ENCODE measurements at places on chromosomes 16 and 17.

DNA sequence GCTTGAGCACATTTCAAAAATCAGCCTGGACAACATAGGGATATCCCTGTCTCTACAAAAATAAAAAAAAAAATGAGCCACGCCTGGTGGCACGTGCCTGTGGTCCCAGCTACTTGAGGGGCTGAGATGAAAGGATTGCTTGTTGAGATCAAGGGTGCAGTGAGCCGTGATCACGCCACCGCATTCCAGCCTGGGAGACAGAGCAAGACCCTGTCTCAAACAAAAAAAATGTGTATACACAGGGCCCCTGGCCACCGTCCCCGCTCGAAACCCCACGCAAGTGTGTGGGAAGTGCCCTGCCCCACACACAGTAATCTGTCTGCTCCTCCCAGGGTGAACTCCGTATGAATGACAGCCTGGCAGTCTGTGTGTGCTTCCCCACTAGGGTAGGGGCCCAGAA, 93.0 kb upstream of the RPL38 start:
- no peak for DNase-seq

DNA sequence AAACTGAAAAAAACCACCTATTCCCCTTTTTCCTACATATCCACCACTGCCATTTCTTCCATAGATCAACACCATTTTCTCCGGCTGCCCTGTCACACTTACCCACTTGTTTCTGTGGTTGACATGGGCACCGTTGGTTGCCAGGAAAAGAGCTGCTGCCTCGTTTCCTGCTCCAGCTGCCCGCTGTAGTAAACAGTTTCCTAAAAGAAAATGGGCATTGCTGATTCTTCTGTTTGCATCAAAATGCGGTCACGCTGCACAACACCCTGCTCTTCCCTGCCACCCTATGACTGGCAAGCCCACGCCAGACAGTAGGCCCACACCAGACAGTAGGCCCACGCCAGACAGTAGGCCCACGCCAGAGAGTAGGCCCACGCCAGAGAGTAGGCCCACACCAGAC, 46.3 kb downstream of the CYB5D2 start:
- no peak for DNase-seq

GRCh38 chr17:11372692-11373091, 131.7 kb downstream of the SHISA6 start:
- no peak for DNase-seq

GRCh38 chr17:82195675-82196672, 16.7 kb downstream of the CCDC57 start:
- no peak for DNase-seq

GRCh38 chr17:66002812-66003211, 189.1 kb downstream of the CEP112 start:
- no peak for DNase-seq

DNA sequence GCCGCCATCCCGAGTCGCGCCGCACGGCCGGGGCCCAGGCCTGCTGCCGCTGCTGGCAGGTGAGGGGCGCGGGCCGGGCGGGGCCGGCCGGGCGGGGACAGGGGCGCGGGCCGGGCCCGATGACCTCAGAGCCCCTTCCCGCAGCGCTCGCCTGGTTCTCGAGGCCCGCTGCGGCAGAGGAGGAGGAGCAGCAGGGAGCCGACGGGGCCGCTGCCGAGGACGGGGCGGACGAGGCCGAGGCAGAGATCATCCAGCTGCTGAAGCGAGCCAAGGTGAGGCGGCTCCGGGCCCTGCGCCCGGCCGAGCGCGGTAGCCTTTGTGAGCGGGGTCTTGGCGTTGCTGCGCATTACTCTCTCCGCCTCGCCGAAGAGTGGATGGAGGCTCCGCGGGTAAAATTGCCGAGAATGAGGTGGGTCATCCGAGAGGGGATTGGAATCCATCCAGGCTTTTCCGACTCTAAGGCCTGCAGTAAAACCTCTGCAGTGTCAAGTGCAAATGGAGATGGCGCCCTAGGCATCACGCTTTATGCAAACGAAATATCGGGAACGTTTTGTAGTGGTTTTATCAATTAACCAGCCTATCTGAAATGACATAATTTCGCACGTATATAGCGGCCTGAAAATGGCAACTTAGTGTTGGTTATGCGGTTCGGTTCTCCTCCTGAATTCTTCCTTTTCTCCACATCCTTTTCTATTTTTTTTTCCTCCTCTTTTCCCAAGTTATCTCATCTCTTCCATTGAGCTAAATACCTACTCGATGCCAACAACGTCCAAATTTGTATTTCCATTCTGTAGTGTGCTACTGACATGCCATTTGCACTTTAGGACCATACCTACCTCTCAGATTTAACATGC, 577 bp downstream of the TTC19 start:
- DNase-seq, result no peak

DNA sequence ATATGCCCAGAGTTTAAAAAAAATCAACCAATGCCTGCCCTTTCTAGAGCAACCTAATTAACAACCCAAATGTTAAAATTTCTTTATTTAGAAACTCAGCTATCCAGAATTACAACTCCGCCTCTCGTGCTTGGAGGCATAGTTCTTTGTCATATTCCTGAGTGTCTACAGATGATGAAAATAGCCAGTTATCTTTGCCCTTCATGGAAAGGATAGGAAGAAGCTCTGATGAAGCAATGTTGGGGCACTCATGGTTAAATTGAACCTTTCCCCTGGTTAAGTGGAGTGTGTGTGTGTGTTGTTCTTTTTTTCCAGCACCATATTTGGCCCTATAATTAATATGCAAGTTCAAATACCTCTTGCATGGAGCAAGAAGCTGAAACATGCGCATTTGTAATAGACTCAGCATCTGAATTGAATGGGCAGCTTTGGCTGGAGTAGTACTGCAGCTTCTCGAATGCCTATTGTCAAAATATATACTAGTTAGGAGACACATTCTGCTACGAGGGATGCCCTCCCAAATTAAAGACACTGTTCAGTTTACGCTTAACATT, 506.2 kb downstream of the WWOX start:
- no peak for DNase-seq

DNA sequence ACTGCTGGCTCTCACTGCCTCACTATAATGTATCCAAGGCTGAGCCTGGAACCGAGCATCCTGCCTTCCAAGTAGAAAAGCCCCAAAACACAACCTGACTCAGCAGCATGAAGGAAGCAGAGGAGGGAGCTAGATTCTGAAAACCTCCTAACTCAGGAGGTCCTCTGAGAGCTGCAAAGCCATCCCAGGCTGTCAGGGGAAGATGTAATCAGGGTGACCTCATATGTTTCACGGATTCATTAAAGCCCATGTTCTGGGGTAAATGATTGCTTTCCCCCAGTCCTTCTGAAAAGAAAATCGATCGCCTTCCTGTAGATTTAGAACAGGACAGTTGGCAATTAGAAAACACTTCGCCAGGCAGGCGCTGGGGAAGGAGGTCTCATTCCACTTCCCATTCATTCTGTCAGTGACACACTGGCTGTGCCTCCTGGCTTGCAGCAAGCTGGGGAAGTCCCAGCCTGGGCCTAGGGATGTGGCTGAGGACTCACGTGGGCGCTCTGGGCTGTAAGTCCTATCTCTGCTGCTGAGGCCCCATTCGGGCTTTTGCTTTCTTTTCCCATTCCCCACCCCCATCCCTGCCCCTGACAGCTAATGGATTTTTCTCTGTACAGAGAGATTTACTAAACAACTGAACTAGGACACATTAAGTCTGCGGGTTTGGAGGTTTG, 75.7 kb upstream of the TMEM132E start:
- peak; percentile 2 for DNase-seq

- no peak for DNase-seq
Measured at GRCh38 chr16:82252582-82252981, 82.6 kb upstream of the MPHOSPH6 start.

DNA sequence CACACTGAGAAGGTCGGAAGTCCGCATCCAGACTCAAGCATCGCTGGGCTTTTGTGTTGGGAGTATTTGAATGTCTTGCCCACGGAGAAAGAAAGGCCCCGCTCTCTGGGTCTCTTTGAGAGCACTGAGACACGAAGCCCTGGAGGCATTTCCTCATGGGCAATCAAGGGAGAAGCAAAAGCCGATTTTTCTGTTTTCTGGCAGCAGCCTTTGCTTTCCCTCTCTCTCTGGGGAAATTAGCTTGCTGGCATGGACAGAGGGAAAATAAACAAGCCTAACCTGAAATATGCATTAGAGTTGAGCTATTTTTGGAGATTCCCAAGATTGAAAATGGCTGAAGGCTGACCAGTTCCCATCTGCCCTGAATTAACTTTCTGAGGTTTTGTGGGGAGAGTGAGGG, 238.7 kb downstream of the HAPSTR1 start:
- no peak for DNase-seq

DNA sequence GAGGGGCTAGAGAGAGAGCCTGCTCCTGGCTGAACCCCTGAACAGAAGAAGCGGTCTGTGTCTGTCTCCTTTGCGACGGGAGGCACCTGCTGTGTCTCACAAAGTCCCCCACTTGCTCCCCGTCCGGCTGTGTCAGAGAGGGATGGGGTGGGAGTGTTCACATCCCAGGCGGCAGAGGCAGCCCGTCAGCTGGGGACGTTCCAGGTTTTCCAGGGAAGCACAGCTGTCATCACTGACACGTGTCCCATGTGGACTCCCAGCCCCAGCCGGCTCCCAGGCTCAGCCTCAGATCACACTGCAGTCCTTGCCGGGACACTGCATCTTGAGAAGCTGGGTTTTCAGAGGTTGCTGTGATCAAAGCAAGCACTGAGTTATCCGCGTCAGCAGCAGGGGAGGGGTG, 1.6 kb downstream of the TELO2 start:
- no peak for DNase-seq

- no peak for DNase-seq
Measured at GRCh38 chr17:33377837-33378595, 84.9 kb upstream of the ASIC2 start.

DNA sequence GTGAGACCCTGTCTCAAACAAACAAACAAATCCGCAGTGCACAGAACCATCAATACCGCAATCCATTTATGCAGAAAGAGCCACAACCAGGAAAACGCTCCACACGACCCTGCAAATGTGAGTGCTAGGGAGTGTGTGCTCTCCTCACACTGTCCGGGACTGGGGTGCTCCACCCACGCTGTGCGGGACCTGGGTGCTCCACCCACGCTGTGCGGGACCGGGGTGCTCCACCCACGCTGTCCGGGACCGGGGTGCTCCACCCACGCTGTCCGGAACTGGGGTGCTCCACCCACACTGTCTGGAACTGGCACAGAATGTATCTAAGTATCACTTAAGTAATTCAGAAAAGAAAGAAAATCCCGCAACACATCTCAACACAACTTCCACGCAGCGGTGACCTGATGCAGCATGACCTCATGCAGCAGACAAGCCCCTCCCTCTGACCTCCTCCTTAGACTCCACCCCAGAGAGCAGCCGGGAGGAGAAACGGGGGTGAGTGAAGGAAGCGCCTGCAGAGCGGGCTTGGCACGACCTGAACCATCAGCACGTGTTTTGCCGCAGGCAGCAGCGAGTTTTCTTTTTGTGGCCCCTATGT, 38.5 kb downstream of the ZNF276 start:
- no peak for DNase-seq

GRCh38 chr17:73592501-73592961, 51.7 kb downstream of the SDK2 start:
- DNase-seq, result no peak

DNA sequence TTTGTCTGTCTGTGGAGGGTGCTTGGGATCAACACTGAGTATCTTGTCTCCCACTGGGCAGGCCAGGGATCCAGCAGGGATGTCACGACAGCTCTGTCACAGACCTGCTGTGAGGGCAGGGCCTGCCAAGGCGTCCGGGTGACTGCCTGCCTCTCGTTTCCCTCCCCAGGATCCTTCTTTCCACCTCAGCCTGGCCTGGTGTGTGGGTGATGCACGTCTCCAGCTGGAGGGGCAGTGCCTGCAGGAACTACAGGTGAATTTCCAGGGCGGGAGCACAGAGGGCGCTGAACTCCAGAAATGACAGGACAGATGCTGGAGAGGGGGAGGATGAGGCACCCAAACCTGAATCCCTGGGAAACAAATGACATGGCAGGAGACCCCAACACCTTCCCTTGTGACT, 6.8 kb upstream of the MMP15 start:
- no peak for DNase-seq

DNA sequence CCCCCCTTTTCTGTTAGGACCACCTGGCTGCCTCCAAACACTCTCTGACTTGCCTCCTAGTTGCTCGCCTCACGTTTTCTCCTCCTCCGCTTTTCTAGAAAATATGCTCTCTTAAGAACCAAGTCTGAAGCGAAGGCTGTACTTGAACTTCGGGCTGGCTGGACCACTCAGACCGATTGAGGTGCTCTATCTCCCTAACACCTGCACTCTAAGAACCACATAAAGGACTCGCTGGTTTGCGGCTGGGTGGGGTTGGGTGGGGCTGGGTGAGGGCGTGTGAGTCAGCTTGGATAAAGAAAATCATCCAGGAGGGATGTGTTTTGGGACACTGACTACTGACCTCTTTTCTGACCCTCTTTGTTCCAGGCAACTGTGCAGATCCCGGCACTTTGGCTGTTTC, 22.9 kb upstream of the TMEM220 start:
- DNase-seq, result no peak

- DNase-seq, result peak; percentile 83
Measured at GRCh38 chr16:85615014-85615851, 2.1 kb downstream of the GSE1 start.

DNA sequence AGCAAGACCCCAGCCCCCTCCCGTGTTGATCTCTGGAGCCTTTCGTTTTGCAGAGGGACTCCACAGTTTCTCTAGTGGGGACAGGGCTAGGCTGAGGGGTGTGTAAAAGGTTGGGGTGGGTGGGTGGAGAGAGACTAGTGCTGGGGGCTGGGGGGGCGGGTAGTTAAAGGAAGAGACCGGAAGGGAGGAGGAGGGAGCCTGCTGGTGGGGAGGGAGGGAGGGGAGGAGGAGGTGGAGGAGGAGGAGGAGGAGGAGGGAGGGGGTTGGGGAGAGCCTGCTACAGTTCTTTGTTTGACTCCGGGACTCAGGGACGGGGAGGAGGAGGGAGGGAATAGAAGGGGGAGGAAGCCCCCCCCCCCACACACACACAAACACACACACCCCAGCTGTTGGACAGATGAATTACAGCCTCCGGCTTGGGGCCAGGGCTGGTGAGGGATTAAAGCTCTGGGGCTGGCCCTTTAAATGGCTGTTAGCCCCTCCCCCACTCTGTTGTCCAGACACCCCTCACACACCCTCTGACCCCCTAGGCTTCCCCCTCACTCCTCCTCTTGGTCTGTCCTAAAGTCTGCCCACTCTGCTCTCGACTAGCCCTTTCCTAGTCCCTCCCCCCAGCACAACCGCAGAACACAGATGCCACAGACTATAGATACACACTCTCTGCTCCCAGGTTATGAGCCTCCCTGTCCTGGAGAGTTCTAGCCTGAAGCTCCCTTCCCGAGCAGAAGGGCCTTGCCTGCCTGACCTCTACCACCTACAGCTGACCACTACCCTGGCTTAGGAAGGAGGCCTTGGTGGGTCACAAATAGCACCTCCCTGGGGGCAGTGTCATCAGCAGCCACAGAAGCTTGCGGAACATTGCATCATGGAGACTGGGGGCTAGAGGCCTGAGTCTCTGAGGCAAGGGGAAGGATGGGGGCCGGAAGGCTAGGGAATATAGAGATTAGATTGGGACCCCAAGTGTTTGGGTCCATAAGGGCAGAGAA, 4.4 kb downstream of the KDM6B start:
- peak; percentile 37 for DNase-seq

- no peak for DNase-seq
Measured at GRCh38 chr17:75637551-75637950, 4.3 kb downstream of the SMIM5 start.

- peak; percentile 4 for DNase-seq
Measured at GRCh38 chr17:27651411-27652345, 20.7 kb downstream of the LGALS9 start.

GRCh38 chr16:49833796-49834530, 21.9 kb downstream of the ZNF423 start:
- DNase-seq, result no peak

- no peak for DNase-seq
Measured at GRCh38 chr16:14427371-14427948, 202.6 kb downstream of the PARN start.

All from KG1 (cell line).